ENCODE measurements at places on chromosomes 2 and 18. TPM values are rescaled to one million over a fixed set of nuclear protein-coding genes. Genes with fewer than 3 reads are reported as not detected.

DNA sequence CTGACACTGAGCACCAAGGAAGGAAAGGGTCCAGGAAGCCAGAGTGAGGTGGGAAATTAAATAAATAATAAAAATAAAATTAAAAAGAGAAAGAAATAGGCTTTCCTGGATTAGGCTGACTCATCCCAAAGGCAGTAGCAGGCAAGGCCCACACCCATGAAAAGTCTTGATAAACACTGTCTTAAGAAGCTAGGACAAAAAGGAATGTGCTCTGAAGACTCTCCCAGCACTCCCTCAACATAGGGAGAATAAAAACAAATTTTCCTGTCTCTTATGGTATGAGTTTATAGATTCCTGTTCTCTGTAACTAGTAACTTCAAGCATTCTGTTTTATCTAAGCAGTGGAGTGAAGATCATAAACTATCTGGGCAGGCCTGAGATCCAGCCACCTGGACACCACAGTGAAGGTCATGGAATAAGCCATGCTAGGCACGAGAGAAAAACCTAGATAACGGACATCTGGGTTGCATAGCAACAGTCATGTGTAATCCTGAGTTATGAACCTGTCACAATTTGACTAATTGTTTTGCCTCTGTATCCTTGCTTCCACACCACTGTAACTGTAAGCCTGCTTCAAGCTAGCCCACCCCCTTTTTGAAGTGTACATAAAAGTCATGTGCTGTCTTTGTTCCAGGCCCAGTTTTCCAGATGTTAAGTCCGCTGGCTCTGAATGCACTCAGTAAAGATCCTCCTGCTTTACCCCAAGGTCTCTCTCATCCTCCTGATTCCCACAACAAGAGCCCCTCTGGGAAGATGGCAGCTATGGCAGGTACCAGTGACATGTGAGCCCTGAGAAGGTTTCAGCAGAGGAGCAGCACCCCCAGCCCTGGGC is 107.8 kb downstream of the NDUFA10 start:
- H3K4me1 ChIP-seq: no peaks in the 10 kb centered on the region
- no peak for DNase-seq
- peaks cover 2% of the 10 kb centered on the region for H3K27me3 ChIP-seq
- H3K4me3 ChIP-seq: no peak overlapping the region
- H3K27ac ChIP-seq: no peak overlapping the region

DNA sequence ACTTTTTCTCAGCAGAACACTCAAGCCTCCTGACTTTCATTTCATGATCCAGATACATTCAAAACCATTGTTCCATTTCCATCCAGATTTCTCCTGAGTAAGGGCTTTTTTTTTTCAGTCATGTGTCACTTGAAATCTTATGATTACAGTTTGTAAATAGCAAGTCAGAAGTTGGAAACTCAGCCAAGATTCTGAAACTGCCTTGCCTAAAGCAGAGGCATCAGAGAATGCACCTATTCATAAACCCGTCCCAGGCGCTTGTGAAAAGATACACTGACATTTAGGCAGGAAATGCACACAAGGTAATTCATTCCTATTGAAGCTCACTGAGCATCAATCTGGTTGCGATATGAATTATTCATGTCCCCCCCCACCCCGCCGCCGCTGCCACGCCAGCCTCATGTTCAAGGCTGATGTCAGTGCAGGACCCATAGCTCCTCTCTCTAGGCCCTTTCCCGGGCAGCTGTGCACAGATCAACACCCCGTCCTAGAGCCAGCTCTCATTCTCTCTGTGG is 30.4 kb upstream of the MGAT4A start:
- DNase-seq: peak; percentile 68
- H3K4me3 ChIP-seq: no peak overlapping the region
- H3K36me3 ChIP-seq: no peaks in the 10 kb centered on the region
- H3K27ac ChIP-seq: peak overlapping the region; percentile 78
- peaks cover 5% of the 10 kb centered on the region for H3K27me3 ChIP-seq

The BBS5 gene
- 3.3 TPM for total RNA-seq

- H3K27me3 ChIP-seq: peaks cover 1% of the 10 kb centered on the region
- peaks cover 4% of the 10 kb centered on the region for H3K4me1 ChIP-seq
- H3K4me3 ChIP-seq: no peak overlapping the region
- no peak for DNase-seq
- H3K36me3 ChIP-seq: no peaks in the 10 kb centered on the region
Measured at GRCh38 chr2:209642146-209642820, 129.3 kb upstream of the UNC80 start.

The SLC39A10 gene
- total RNA-seq: 102 TPM

DNA sequence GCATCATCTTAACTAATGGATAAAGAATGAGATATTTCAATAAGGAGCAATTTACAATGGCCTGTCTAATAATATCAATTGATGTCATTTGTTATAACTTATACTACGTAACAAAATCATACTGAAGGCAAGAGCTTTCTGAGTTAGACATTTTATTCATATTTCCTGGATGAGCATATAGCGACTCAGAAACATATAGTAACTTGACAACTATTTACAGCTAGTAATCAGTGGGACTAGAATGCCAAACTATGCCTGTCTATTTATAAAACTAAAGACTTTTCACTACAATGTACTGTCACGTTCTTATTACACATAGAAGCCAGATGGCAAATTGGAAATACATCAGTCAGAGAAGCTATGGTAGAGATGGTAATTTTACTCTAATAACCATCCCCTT is 766.2 kb upstream of the TMEFF2 start:
- H3K36me3 ChIP-seq: no peaks in the 10 kb centered on the region
- no peak overlapping the region for H3K4me3 ChIP-seq
- no peaks in the 10 kb centered on the region for H3K27me3 ChIP-seq
- DNase-seq: no peak
- H3K27ac ChIP-seq: no peak overlapping the region
- peaks cover 2% of the 10 kb centered on the region for H3K4me1 ChIP-seq

DNA sequence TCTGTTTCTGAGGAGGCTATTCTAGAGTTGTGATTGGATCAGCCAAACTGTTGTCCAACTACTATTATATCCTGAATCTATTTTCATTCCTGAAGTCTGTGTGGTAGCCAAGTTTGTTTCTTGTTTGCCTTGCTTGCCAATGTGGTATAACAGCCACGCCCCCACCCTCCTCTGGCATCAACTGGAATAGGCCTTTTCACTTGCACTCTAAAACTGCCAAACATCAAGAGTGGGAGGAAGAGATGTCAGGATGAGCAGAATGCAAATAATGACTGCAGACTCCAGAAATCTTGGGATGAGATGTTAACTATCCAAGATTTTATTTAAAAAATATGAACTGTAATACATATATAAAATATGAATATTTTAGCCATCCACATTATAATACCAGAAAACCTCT is 246.1 kb downstream of the NRXN1 start:
- H3K27ac ChIP-seq: no peak overlapping the region
- H3K4me1 ChIP-seq: peaks cover 22% of the 10 kb centered on the region
- H3K27me3 ChIP-seq: peaks cover 6% of the 10 kb centered on the region
- no peak overlapping the region for H3K4me3 ChIP-seq
- H3K36me3 ChIP-seq: no peaks in the 10 kb centered on the region

GRCh38 chr2:62817995-62818713 is 112.6 kb downstream of the EHBP1 start:
- DNase-seq: no peak
- H3K27ac ChIP-seq: no peak overlapping the region
- H3K36me3 ChIP-seq: no peaks in the 10 kb centered on the region
- H3K27me3 ChIP-seq: no peaks in the 10 kb centered on the region

DNA sequence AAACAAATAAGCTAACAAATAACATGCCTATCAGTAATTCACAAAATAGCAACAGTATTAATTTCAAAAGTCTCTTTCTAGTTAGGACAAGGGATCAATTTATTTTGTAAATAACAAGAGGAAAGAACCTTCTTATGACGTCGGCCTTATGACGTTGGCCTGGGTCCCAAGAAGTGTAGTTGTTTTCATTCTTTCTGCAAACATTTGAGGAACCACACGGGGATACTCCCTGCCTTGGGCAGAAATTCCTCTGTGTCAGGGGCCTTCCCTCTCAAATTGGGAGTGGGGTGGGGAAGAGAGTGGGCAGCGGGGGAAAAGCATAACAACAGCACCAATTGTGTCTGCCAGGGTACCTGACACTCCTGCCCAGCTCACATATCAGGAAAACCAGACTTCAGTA is 1.3 kb downstream of the CCDC68 start:
- H3K27ac ChIP-seq: no peak overlapping the region
- H3K27me3 ChIP-seq: no peaks in the 10 kb centered on the region
- H3K4me1 ChIP-seq: no peaks in the 10 kb centered on the region
- H3K4me3 ChIP-seq: no peak overlapping the region

- H3K27me3 ChIP-seq: peaks cover 1% of the 10 kb centered on the region
- H3K36me3 ChIP-seq: no peaks in the 10 kb centered on the region
- DNase-seq: no peak
- no peaks in the 10 kb centered on the region for H3K4me1 ChIP-seq
Measured at GRCh38 chr2:75602724-75603342, 42.1 kb upstream of the EVA1A start.

GRCh38 chr2:170340693-170341068 is 162.7 kb downstream of the MYO3B start:
- H3K4me1 ChIP-seq: peaks cover 23% of the 10 kb centered on the region
- no peak overlapping the region for H3K4me3 ChIP-seq
- no peaks in the 10 kb centered on the region for H3K36me3 ChIP-seq
- H3K27ac ChIP-seq: no peak overlapping the region
- H3K27me3 ChIP-seq: no peaks in the 10 kb centered on the region

DNA sequence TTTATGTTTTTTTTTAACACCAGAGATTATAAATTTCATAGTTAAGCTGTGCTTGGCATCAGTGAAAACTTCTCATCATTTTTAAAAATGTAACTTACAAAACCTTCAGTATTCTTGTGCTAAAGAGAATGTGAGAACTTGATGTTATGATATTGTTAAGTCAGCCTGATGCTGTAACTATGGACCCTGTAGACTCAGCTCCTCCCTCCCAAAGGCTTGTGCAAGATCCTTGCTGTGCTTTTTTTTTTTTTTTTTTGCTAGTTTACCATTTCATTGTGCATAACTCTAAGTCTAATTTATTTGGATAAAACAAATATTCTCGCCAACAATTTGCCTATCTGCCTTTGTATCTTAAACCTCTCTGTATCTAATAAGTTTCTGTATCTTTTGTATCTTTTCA is 12.9 kb upstream of the TFPI start:
- no peaks in the 10 kb centered on the region for H3K36me3 ChIP-seq
- H3K4me3 ChIP-seq: no peak overlapping the region
- no peaks in the 10 kb centered on the region for H3K27me3 ChIP-seq

DNA sequence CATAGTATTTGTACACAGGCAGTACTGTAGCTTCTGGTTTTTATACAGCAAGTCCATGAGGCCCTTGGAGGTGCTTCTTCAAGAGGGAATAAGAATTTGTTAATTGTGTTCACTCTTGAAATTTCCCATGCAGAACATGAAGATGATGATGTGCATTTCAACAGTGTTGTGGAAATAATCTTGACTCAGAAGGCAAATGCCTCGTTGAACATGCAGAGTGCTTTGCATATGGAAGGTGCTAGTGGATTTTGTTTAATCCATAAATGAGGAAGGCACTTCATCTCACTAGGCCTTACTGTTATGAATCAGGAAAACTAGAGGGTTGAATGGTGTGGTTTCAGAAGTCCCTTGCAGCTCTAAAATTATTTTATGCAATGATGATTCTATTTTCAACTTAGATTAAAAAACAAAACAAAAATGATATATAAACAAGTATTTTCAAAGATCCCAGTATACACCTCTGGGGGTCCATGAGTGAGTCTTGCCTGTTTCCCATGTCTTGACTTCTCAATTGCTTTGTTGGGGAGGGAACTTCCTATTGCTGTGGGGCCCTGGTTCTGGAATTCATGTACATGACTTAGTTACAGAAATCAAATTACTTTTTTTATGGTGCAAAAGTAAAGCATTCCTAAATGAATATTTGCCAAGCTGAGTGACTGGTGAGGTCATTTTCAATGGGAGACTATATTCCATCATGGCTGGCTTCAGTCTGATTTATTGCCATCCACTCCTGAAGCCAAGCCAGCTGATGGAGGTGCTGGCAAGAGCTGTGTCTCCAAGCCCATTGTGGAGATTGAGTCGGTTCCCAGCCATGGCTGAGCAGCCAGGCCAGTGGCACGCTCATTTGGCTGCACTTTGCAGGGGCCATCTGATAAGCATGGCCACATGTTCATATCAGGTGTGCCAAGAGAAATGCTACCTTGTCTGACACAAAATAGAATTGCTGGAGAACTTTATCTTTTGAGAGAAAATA is 56.5 kb downstream of the MGAT5 start:
- peaks cover 1% of the 10 kb centered on the region for H3K27me3 ChIP-seq
- no peak for DNase-seq
- H3K27ac ChIP-seq: no peak overlapping the region
- no peaks in the 10 kb centered on the region for H3K36me3 ChIP-seq

DNA sequence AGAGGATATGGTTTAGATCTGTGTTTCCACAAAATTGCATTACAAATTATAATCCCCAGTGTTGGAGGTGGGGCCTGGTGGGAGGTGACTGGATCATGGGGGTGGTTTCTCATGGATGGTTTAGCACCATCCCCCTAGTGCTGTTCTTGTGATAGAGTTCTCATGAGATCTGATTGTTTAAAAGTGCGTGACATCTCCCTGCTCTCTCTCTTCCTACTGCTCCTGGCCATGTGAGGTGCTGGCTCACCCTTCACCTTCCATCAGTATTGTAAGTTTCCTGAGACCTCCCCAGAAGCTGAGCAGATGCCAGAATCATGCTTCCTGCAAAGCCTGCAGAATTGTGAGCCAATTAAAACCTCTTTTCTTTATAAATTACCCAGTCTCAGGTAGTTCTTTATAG is 33.1 kb downstream of the LHCGR start:
- H3K4me1 ChIP-seq: no peaks in the 10 kb centered on the region
- H3K27me3 ChIP-seq: no peaks in the 10 kb centered on the region
- H3K27ac ChIP-seq: no peak overlapping the region
- no peaks in the 10 kb centered on the region for H3K36me3 ChIP-seq
- H3K4me3 ChIP-seq: no peak overlapping the region
- no peak for DNase-seq

DNA sequence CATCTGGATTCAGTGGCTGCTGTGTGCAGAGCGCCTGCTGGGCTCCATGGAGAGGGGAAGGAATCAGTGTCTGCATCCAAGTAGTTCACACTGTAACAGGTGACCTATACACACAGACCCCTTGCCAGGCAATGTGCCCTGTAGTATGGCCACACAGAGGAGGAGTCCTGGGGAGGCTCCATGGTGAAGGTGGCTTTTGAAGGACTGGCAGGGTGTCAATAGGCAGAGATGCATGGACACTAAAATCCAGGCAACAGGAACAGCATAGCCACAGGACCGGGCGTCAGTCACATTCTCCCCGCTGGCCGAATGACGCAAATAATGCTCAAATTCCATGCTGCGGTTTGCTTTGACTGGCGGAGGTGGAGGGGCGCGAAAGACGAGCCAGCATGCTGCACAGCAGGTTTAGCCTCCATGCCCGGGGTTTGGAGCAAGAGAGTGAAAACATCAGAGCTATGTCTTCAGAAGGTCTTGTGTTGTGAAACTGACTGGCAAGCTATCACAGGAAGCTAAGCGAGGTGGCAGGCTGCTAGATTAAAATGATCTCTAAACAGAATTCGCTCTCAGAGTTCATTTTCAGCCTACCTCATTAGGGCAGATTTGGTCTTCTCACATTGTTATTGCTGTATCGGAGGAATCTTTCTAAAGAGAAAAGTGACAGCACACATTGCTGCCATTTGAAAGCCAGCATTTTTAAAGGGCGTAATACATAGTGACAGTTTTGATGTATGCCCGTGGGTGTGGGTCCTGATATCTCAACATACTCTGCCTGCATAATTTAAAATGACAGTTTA is 1.2 kb upstream of the CHMP1B start:
- peaks cover 25% of the 10 kb centered on the region for H3K4me1 ChIP-seq
- peaks cover 6% of the 10 kb centered on the region for H3K27me3 ChIP-seq
- peak overlapping the region; percentile 100 for H3K27ac ChIP-seq
- H3K36me3 ChIP-seq: no peaks in the 10 kb centered on the region
- H3K4me3 ChIP-seq: peak overlapping the region; percentile 97

- no peaks in the 10 kb centered on the region for H3K36me3 ChIP-seq
- H3K4me1 ChIP-seq: no peaks in the 10 kb centered on the region
- no peak overlapping the region for H3K4me3 ChIP-seq
- H3K27me3 ChIP-seq: no peaks in the 10 kb centered on the region
- no peak overlapping the region for H3K27ac ChIP-seq
Measured at GRCh38 chr2:187349326-187349944, 98.6 kb downstream of the CALCRL start.

Data from glutamatergic neuron (in vitro differentiated cells).